ENCODE measurements at places on chromosomes 11 and 22.

GRCh38 chr11:17898782-17899181 lies 114.1 kb downstream of the SERGEF start:
- DNase-seq, result no peak

- DNase-seq, result no peak
These were observed 531.7 kb downstream of the TBC1D22A start for GRCh38 chr22:47294222-47294532.

DNA sequence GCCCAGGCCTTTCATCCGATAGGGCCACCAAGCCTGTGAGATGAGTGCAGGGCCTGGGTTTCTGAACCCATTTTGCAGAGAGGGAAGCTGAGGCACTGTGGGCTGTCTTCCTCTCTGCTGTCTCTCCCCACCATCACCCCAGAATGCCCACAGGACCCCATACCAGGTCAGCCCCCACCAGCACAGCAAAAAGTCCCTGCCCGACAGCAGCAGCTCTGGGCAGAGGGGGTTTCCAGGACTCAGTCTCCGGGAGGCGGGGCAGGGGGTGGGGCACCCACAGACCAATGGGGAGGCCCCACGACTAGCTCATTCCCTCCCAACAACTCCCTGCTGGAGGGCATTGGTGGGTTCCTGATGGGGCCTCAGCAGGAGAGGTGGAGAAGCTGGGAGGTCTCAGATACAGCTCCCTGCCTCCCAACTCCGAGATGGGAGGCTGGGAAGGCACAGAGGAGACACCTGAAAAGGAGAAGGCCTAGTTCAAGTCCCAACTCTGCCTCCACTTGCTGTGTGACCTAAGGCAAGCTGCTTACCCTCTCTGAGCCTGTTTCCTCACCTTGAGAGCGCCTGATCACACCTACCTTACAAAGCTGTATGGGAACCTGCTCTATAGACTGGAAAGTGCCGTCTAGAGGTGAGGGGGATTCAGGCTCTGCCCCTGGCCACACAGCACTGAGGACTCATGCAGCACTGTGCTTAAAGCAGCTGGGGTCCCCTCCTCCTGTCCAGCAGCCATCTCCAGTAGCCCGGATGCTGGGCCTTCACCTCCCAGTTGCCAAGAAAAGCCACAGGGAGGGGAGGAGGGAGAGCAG lies 3.5 kb downstream of the CBX7 start:
- DNase-seq, result no peak

DNA sequence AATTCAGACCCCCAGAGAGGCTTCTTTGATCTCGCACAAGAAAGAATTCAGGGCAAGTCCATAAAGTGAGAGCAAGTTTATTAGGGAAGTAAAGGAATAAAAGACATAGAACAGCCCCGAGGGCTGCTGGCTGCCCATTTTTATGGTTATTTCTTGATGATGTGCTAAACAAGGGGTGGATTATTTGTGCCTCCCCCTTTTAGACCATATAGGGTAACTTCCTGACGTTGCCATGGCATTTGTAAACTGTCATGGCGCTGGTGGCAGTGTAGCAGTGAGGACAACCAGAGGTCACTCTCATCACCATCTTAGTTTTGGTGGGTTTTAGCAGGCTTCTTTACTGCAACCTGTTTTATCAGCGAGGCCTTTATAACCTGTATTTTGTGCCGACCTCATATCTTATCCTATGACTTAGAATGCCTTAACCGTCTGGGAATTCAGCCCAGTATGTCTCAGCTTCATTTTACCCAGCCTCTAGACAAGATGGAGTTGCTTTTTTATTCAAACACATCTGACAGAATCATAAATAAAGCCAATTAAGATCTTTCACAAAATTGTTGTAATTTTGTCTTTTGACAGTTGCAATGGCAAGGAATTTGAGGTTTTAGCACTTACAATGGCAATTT lies 7.6 kb downstream of the DDIAS start:
- no peak for DNase-seq

DNA sequence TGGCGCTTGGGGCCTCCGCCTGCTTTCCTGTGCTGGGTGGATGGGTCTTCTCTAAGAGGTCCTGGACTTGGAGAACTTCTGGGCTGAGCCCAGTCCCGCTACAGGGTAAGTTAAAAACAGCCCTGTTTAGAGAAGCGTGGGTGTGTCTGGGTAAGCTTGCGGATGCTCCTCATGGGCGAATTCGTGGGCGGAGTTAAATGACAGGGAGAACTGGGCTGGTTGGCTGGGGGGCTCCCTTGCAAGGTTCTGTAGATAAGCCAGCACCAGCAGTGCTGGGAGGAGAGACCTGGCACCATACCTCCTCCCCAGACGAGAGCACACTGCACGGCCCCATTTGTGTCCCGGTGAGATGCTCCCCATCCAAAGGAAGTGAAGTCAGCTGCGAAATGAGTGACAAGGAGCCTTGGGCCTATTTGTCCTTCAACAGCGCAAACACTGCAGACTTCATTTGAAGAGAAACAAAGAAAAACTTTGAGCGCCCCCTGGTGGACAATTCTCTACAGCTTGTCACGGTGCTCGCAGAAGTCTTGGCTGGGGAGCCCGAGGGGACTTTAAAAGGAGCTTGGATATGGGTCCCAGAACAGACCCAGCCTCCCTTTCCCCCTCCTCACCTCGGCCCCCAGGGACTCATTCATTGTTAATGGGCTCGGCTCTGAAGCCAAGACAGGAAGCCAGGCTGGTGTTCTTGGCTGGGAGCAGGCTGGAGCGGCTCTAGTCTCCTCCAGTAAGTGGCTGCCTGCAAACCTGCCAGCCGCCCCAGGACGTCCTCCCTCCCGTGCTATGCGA lies 39.5 kb downstream of the TP53I11 start:
- peak; percentile 73 for DNase-seq

DNA sequence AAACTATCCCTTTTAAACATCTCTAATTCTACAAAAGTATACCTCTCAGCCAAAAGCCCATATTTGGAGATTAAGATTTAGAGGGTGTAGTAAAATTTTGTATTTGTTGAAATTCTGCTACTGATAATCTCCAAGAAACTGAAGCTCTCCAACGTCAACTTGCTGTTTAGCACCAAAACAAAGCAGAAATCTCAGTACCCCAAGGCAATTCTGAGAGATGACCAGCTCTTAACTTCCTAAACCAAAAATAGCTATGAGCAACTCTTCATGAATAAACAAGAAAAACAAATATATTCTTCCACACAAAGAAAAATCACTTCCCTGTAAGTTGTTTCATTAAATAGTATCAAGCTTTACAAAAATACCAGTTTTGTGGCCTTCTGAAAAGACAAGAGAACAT lies 13.3 kb downstream of the RRAS2 start:
- DNase-seq, result no peak

DNA sequence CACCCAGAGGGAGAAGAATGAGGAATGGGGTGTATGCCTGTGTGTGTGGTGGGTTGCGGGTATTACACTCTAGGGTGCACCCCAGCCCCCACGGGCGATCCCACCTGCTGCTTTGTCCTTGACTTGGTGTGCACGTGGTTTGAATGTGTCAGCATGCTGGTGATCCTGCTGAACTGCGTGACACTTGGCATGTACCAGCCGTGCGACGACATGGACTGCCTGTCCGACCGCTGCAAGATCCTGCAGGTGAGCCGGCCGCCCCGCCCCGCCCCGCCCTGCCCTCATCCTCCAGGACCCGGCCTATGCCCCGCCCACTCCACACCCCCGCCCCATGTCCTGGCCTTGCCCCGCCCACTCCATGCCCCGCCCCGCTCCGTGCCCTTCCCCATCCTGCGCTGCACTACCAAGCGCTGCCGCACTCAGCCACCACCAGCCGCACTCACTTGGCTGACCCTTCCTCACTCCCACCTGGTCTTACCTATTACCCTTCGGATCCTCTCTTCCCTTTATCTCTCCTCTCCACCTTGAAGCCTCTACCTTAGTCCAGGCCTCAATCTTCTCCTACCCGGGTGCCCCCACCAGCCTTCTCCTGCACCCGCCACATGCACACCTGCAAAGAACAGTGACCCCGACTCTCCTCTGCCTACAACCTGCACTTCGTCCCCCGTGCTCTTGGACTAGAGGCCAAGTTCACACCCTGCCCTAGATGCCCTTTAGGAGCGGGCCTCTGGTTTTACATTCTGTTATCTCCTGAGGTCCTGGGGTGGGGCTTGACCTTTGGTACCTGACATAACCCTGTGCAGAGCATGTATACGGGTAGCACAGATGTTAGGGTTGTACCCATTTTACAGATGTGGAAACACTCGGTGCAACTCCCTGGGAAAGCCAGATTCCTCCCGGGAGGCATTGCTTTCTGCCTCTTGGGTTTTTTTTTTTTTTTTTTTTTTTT lies 27.7 kb downstream of the CACNA1I start:
- no peak for DNase-seq

GRCh38 chr22:40024201-40025061 lies 29.7 kb downstream of the FAM83F start:
- DNase-seq, result no peak

- no peak for DNase-seq
These were observed 40.5 kb downstream of the SGSM3 start for GRCh38 chr22:40410731-40411505.

DNA sequence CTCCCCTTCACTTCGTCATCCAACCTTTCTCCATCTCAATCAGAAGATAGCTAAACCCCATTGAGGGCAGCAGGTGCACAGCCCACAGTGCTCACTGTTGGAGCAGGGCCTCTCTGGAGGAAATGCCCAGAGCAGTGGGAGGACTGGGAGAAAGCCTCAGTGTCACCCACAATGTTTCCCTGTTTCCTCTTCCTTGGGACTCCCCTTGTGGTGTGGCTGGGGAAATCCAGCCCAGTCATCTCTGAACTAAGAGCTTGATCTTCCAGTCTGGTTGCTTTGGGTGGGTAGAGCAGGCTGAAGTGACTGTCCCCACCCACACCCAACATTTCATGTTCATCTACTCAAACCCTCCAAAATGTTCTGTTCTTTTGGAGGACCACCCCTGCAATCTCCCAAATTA lies 29.8 kb upstream of the EED start:
- DNase-seq, result no peak

- DNase-seq, result no peak
These were observed 16.9 kb upstream of the RAC2 start for GRCh38 chr22:37260901-37261336.

DNA sequence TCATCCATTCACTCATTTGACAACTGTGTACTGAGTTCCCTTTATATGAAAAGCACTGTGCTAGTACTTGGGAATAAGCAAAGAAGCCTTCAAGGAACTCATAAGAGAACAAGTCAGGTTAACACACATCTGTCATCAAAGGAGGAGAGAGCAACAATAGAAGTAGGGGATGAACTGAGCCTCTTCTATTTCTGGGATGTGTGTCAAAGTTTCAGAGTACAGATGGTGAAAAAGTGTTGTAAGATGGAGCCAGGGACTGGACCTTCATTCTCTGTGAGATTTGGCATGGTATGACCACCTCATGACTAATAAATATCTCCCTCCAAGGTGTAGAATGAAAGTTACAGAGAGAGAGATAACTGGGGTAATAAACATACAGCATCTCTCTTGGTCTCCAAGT lies 349.8 kb upstream of the PLET1 start:
- DNase-seq, result no peak

- no peak for DNase-seq
These were observed 8.0 kb downstream of the TUBGCP6 start for GRCh38 chr22:50236731-50237409.

- no peak for DNase-seq
These were observed 128.2 kb downstream of the ST3GAL4 start for GRCh38 chr11:126483621-126484195.

GRCh38 chr22:44409211-44409973 lies 88.6 kb downstream of the RTL6 start:
- DNase-seq, result no peak

- DNase-seq, result no peak
These were observed 657.6 kb downstream of the BRD1 start for GRCh38 chr22:49170053-49170452.
